ENCODE measurements at places on chromosomes 12 and 14.

DNA sequence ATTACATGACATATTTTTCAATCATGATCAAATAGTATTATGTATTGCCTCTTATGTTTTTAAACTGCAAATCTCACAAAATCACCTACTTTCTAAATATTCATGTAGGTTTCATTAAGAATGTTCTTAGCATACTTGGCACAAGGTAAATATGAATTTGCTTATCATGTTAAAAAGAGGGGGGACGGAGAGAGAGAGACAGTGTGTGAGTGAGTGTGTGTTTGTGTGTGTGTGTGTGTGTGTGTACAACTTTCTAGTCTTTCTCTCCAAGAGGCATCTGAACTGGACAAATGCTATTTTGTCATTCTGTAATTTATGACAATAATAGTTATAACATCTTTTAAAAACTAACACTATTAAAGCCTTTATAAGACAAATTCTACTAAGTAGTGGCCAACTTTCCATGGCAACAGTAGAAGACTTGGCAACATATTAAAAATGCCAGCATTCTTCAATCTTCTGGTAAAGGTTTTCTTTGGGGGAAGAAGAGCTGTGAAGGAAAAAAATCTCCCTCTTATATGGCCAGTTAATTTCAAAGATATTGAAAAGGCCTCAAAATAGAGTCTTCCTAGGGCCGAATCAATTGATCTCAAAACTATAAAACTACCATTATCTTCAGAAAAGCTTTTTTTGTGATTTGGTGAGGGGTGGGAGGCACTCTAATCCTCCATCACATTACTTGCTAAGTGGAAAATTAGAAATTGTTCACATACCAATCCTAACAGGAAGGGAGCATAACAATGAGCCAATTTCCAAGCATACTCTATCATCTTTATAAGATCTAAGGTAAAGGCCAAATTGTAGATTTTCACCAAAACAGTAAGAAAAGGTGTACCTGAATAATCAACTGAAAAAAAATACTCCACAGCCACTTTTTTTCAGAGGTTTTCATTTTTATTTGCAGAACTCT is 28.2 kb downstream of the CDK17 start:
- DNase-seq, result no peak

DNA sequence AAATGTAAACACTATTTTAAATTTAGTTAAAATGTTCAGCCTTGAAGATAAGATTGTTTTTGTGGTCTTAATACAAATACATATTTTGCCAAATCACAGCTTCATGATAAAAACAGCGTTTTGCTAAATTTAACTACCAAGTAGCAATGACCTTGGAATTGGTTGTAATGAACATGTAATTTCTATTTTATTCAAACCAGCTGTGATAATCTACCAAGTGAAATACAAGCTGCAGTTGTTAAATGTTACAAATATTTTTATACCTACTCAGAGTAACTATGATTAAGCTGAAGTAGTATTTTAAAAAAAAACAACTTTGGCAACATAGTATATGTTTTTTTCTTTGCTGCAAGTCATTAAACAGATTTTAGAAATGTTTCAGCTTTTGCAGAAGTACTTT is 96.2 kb downstream of the CPSF2 start:
- no peak for DNase-seq

- DNase-seq, result no peak
Measured at GRCh38 chr12:6850796-6851152, 312 bp downstream of the CDCA3 start.

DNA sequence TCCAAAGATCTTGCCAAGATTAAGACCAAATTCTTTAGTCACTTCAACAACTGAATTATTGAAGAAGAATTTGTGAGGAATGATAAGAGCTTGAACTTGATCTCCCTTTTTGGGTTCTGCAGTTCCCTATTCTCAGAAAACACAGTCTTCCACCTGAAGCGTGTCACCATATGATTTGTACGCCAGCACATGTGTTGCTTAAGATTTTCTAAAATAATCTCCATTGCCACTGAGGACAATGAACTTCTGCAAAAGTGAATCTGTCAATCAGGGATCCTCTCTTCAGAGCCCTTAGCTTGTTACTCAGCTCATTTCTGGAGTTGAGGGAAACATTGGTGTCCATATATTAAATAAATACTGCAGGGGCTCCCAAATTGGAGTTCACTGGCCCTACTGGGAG is 4.2 kb upstream of the SPIC start:
- no peak for DNase-seq

DNA sequence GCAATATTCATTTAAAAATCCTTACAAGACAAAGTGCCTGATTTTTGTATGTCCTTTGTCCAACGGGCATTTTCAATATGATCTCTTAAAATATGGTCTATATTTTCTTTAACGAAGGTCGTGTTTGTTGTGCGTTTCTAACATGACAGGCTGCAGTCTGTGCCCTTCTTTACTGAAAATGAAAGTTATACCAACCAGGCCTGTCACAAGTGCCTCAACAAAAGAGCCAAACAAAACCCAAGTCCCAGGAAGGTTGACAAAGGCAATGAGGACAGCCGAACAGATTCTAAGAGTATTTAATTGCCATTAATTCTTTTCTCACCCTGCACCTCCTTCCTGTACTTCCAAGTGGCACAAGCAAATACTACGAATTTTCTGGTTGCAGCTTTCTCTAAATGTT is 13.9 kb downstream of the PAX9 start:
- no peak for DNase-seq

DNA sequence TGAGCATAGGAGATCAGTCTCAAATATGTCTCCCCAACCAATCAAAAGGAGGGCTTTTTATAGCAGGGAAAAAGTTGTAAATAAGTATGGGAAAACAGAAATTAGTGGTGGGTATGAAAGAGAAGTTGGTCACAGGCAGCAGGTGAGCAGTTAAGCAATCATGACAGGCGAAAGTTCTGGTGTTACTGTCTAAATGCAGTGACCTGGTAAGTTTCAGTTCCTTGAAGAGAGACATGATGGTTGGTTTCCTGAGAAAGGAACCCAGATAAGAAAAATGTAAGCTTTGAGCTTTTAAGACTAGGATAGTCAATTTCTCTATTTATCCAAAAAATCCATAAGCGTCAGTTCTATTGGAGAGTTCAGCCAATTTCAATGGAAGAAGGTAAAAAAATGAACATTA is 466.2 kb upstream of the FLRT2 start:
- no peak for DNase-seq

DNA sequence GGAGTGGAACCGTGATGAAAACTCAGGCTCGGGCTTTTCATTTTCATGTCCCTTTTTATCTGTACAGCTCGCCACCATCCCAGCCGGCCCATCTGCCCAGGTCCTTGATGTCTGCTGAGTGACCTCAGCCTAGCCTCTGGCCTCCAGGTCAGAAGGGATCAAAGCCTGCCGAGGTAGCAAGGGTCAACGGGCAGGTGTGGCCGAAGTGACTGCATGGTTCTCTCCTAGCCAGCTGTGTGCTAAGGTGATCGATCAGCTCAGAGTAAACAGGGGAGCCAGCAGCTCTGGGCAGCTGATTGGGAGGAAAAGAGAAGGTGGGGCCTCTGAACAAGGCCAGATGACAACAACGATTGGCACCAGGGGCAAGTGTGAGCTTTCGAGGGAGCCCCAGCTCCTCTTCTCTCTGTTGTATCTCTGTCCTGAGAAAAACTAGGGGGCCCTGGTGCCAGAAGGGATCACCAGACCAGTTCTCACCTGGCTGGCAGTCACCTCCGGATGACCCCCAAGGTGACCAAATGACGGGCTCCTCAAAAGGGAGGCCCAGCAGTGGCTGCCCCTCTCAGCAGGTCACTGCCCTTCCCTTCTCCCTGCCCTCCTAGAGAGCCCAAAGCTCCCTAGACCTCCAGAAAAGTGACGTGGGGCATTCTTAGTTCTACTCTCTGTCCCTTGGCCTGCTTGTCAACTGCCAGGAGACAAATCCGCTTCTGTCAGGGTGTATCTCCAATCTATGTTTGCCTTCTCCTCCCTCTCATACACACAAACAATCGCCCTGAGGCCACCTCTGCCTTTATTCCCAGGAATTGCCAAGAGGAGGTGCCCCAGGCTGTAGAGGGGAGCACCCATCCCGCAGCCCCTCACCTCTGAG is 3.4 kb downstream of the SLC6A12 start:
- no peak for DNase-seq

GRCh38 chr12:52171950-52172512 is 19.8 kb downstream of the KRT80 start:
- DNase-seq, result no peak

- no peak for DNase-seq
Measured at GRCh38 chr12:9118158-9118557, 2.4 kb upstream of the A2M start.

- no peak for DNase-seq
Measured at GRCh38 chr12:835754-836518, 83.6 kb downstream of the WNK1 start.

DNA sequence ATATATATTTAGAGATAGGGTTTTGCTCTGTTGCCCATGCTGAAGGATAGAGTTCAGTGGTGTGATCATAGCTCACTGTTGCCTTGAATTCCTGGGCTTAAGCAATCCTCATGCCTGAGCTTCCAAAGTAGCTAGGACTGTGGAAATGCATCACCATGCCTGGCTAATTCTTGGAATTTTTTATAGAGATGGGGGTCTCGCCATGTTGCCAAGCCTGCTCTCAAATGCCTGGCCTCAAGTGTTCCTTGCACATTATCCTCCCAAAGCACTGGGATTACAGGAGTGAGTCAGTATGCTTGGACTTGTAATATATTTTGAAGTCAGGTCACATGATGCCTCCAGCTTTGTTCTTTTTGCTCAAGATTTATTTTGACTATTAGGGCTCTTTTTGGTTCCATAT is 178.0 kb downstream of the RPAP3 start:
- no peak for DNase-seq

GRCh38 chr14:100039903-100040302 is 25.3 kb upstream of the EVL start:
- no peak for DNase-seq

DNA sequence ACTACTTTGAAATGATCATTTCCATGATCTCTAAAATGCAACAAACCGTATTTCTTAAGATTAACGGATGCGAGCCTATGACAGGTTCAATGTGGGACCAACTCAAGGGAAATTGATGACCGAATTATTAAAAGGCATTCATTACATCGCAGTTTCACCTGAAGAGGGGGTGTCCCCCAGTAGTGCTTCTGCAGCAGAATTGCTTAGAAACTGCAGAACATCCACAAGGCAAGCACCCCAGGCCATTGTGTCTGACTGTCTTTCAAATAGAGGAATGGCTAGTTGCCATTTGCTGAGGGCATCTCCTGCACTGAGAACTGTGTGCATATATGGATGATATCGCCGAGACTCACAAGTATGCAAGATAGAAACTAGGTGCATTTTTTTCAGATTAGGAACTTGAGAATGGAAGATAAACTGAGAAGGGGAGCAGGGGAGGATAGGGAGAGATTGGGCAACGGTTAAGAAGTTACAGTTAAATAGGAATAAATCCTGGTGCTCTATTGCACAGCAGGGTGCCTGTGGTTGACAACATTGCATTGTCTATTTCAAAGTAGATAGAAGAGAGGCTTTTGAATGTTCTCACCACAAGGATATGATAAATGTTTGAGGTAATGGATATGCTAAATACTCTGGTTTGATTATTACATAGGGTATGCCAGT is 234.3 kb upstream of the PLEKHG7 start:
- DNase-seq, result no peak

- DNase-seq, result no peak
Measured at GRCh38 chr12:92657770-92658169, 45.0 kb upstream of the PLEKHG7 start.

DNA sequence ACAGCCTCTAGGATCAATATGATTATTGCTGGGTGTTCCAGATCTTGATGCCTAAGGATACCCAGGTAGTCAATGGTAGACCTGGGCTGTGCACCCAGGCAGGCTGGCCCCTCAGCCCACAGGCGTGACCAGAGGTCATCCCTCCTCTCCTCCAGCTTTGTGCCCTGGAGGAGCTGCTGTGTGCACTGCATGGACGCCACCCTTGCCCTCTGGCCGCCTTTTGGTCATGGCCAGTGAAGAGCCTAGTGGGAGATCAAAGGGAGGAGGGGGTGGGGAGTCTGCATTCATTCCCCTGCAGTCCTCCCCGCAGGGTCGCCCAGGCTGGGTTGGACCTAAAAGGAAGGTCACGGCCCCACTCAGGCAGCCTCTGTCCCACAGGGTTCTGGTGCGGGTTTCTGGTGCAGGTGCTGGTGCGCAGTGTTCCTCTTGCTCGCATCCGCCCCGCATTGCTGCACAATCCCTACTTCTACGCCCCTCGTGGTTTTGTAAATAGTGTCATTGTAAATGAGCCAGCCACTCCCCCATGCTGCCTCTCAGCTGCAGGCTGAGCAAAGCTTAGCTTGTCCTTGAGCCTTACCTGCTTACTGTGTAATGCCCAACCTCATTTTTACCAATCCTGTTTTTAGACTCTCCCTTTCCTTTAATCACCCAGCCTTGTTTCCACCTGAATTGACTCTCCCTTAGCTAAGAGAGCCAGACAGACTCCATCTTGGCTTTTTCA is 55.3 kb downstream of the PSMA6 start:
- no peak for DNase-seq

GRCh38 chr14:77053046-77053841 is 24.7 kb upstream of the IRF2BPL start:
- DNase-seq, result no peak

GRCh38 chr12:52097045-52097666 is 17.7 kb downstream of the SMIM41 start:
- no peak for DNase-seq

DNA sequence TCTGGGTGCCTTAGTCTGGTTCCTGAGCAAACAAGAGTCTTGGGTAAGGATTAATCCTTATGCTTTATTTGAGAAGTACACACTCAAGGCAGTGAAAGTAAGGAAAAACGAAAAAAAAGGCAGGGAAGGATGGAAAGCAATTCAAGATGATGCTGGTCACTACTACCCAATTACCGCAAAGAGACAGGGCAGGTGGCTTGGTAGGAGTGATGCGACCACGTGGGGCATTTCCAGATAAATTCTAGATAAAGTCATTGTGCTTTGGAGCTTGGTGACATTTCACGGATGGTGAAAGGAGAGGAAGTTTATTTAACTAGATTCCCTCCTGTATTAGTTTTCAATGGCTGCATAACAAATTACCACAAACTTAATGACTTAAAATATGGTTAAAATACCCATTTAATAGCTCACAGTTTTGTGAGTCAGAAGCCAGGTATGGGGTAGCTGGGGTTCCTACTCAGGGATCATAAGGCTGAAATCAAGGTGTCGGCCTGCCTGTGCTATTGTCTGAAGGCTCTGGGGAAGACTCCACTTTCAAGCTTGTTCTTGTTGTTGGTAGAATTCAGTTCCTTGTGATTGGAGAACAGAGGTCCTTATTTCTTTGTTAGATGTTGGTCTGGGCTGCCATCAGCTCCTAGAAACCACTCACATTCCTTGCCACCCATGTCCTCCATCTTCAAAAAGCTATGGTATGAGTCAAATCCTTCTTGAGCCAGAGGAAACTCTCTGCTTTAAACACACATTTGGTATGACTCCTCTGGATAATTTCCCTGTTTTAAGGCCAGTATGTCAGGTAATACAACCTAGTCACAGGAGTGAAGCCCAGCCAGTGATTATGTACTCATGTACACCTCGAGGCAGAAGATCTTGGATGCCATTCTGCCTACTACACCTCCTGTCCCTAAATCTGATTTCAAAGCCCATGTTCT is 5.6 kb upstream of the HMGA2 start:
- no peak for DNase-seq

- DNase-seq, result no peak
Measured at GRCh38 chr12:53048033-53048779, 1.7 kb upstream of the TNS2 start.

Measured in iPS DF 19.7 (cell line).